Stimulated activated CD4-positive, alpha-beta T cell treated with anti-CD3 and anti-CD28 coated beads, Interleukin-4, amount 100 ng/mL, for 4 hours (primary cell): ENCODE measurements at places on chromosomes 13 and 19.
A peak's percentile ranks its signal among the peaks of the same experiment; 100 is the strongest.

GRCh38 chr13:31898378-31899071, 133.0 kb upstream of the FRY start:
- DNase-seq, result no peak

DNA sequence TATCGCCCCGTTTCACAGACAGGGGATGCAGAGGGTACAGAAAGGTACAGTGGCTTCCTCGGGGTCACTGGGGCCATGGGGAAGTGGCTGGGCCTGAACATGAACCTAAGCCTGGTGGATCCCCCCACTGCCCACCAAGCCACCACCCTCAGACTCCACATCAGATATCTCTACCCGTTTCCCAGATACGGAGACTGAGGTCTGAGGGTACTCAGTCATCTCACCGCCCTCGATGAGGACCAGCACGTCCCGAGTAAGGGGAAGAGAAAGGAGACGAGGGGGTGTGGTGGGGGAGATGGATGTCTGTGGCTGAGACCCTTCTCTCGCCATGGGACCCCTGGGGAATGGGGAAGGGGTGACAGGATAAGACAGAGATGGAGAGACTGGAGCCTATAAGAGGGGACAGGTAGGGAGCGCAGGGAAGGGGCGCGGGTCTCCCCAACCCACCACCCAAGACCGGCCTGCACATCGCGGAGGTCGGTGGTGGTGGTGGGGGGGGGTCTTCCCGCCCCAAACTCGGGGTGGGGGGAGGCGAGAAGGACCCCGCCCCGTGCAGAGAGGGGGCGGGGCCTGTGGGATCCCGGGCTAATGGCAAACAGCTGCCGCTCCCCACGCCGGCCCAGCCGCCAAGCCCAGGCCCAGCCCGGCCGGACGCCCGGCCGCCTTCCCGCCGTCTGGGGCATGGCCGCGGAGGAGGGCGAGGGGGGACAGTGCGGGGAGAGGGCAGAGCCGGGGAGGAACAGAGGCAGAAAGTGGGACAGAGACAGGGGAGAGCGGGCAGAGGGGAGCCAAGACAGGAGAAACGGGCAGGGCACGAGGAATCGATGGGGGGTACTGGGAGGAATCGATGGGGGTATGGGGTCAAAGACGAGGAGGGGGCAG, 698 bp downstream of the KANK2 start:
- DNase-seq, result no peak

DNA sequence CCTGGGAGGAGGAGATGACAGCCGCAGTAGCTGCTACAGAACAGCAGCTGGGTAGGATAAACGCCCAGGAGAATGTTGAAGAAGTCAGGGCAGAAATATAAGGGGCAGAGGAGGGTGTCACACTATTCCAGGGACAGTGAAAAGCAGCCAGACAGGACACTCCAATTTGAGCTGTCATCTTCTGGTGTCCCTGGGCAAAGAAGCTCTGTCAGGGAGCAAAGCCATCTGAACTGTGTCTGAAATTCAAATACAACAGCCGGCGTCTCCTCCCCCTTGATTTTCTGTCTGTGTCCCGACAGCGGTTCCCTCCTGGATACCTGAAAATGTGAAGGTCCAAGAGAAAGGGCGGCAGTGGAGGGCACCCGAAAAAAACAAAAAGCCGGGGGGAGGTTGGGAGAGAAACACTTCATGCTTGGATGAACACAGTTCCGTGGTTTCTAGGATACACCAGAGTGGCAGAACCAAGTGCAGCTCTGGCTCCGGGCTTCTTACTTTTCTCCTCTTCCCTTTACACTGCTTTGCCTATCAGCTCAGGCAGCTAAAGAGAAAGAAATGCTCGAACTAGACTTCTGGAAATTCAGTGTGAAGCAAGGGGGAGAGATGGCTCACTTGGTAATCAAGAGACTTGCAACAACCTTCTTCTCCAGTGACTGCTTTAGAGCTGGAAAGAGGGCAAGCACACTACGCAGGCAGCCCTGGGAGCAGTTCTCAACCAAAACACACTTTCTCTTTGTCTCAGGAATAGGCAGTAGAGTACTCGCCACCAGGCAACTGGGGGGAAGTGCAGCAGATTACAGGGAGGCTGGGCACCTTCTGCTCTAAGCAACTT, 465.6 kb downstream of the ITGBL1 start:
- DNase-seq, result no peak

DNA sequence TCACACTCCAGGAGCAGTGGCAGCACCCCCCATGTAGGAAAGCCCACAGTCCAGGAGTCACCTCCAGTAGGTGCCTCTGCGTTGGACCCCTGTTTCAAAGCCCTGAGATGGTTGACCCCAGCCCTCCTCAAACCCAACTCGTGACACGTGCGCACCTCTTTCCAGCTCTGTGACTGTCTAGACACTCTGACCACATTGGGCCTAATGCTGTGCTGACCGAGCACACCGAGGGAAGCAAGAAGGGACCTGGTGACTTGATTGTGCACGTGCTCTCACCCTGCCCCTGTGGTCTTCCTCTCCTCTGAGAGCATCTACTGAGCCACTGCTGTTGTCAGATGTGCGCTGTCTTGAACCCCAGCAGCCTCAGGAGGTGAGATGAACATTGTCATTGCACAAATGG, 22.9 kb upstream of the SLC35E1 start:
- DNase-seq, result no peak

GRCh38 chr13:35496761-35497386, 20.4 kb upstream of the MAB21L1 start:
- DNase-seq, result no peak

GRCh38 chr19:23402388-23402787, 7.1 kb upstream of the ZNF91 start:
- no peak for DNase-seq

GRCh38 chr13:47085346-47085745, 188.5 kb upstream of the HTR2A start:
- no peak for DNase-seq

DNA sequence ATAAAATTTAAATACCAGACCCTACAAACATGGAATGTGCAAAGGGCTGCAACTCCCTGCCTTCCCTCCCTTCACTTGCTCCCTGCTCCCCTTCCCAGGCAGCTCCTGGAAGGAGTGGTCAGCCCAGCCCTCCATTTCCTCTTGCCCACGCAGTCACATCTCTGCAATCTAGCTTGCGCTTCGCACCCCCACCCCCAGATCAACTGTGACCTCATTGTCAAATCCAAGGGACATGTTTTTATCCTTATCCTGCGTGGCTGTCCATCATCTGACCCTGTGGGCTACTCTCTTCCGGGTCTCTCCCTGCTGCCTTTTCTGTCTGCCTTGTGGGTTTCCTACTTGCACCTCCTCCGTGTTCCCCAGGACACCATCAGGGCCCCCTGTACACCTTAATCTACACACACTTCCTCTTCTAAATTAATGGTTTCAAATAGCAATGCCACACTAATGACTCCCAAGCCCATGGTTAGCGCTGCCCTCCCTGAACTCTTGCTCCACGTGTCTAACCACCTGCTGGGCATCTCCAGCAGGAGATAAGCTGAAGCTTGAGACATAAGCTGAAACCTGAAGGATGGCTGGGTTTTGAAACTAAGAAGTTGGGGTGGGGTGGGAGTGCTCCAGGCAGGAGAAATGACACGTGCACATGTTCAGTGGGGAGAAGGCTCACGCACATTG, 118.3 kb downstream of the USP12 start:
- DNase-seq, result no peak

DNA sequence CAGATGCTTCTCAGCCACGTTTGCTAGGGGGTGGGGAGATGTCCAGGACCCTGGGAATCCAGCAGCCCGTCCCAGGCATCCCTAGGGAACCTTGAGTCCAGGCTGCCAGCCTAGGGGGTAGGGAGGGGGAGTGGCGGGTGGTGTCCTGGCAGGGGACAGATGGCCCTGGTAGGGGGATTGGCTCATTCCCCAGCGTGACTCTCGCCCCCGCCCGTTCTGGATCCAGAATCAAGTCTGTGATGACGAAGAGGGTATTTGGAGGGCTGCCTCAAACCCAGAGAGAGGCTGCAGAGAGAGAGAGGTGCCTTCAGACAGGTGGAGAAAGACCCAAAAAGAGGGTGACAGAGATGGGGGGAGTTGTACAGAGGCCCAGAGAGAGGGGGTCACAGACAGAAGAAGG, 4.1 kb downstream of the SLC17A7 start:
- DNase-seq, result no peak

- DNase-seq, result no peak
Observed at GRCh38 chr19:30525383-30525782, 153.2 kb downstream of the ZNF536 start.

GRCh38 chr13:77425705-77426104, 98.8 kb upstream of the MYCBP2 start:
- DNase-seq, result no peak

DNA sequence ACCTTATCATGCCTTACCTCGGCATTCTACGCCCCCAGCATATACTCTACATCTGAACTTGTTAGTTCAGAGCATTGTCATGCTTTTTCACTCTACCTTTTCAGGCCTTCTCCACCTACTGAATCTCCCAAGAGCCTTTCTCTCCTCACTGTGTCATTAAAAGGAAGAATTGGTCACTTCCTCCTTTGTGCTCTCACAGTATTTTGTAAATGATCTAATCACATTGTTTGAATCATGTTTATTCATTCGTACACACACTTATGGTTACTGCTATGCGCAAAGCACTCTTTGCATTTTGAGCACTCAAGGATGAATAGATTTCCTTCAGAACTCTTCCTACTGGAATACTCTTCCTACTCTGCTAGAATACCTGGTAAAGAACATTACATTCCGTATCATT, 15.8 kb upstream of the ELF1 start:
- DNase-seq, result no peak

GRCh38 chr13:87172166-87172835, 498.9 kb upstream of the SLITRK5 start:
- DNase-seq, result no peak

GRCh38 chr13:109707742-109708617, 78.4 kb downstream of the IRS2 start:
- DNase-seq, result no peak

GRCh38 chr19:12064590-12065538, at the start of gene ZNF844:
Gene ZNF844, plus strand, starts transcription at chr19:12064731. Its CDS starts 143 bp downstream, at chr19:12064874.
- DNase-seq, result peak; percentile 71

DNA sequence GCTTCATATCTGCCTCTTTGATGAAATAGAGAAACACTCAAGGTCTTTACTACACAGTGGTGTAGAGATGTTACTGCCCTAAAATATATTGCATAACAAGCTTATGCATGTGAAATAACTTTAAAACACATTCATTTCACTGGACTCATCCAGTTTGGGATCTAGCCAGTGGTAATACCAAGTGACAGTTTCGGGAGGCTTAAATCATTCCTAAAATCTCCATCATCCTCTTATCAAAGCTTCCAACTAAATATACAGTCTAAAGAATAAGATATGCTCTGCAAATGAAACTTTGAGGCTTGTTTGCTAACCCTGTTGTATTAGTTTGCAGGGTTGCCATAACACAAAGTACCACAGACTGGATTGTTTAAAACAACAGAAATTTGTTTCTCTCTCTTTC, 52.8 kb downstream of the THSD1 start:
- DNase-seq, result no peak

DNA sequence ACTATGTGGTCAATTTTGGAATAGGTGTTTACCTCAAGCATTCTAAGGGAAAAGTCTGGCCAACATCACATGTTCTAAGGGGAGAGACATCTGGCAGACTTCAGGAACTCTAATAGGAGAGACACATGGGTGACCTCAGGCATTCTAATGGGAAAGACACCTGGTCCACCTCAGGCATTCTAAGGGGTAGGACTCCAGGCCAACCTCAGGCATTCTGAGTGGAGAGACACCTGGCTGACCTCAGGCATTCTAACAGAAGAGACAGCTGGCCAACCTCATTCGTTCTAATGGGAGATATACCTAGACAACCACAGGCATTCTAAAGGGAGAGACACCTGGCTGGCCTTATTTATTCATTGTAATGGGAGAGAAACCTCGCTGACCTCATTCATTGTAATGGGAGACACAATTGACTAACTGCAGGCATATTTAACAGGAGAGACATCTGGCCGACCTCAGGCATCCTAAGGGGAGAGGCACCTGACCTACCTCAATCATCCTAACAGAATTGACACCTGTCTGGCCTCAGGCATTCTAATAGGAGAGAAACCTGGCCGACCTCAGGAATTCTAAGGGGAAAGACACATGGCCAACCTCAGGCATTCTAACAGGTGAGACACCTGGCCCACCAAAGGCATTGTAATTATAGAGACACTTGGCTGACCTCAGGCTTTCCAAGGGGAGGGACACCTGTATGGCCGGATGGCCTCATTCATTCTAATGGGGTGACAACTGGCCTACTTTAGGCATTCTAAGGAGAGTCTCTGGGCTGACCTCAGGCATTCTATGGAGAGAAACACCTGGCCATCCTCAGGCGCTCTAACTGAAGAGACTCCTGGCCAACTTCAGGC, 1346.8 kb downstream of the UQCRFS1 start:
- DNase-seq, result no peak

DNA sequence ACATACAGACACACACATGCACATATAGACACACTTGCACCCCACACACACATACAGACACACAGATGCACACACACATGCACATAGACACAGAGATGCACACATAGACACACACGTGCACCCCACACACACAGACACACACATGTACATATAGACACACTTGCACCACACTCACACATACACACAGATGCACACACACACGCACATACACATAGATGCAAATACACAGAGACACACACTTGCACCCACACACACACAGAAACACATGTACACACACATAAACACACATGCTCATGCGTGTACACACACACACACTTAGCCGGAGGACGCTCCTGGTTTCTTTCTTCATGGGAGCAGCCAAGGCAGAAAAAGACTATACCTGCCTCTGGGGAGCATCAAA, 10.0 kb downstream of the COL4A2 start:
- no peak for DNase-seq

GRCh38 chr13:31248965-31249539, 49.3 kb downstream of the B3GLCT start:
- DNase-seq, result no peak

GRCh38 chr13:113860051-113860664, 3.7 kb downstream of the GAS6 start:
- no peak for DNase-seq

GRCh38 chr13:70829748-70830147, 721.5 kb upstream of the KLHL1 start:
- DNase-seq, result no peak

DNA sequence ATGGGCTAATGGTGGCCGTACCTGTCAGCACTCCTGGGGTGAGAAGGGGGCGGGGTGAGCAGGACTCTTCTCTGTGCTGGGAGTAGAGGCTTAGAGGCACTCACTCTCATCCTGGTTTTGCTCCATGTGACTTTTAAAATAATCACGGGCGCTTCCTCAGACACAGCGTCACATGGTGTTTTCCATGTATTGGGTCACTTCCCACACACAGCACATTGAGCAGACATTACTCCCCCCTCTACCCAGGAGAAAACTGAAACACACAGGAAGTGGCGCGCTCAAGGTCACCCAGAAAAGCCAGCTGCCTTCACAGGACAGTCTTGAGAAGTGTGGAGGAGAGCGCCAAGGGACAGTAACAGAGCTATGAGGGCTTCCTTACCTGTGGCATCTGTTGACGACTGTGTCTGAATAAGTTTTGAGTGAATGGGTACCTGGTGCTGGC, 23.2 kb downstream of the SPATA13 start:
- no peak for DNase-seq
